ENCODE measurements at places on chromosomes 16 and 17. TPM values are rescaled to one million over a fixed set of nuclear protein-coding genes. Genes with fewer than 3 reads are reported as not detected.

KRT16 gene
- not detected for total RNA-seq

AOC2 gene
- total RNA-seq: 2.3 TPM

SLC35B1 gene
- 57.2 TPM for total RNA-seq

GRCh38 chr17:3799181-3799945 lies 1.6 kb downstream of the ITGAE start:
- H3K27me3 ChIP-seq: no peaks in the 10 kb centered on the region
- DNase-seq: peak; percentile 15
- H3K27ac ChIP-seq: peak overlapping the region; percentile 70
- no peaks in the 10 kb centered on the region for H3K4me1 ChIP-seq
- H3K4me3 ChIP-seq: no peak overlapping the region

SRCIN1 gene
- 7.4 TPM for total RNA-seq

GFAP gene
- not detected for total RNA-seq

GRCh38 chr17:64418506-64419339 lies 28.1 kb upstream of the PECAM1 start:
- H3K36me3 ChIP-seq: no peaks in the 10 kb centered on the region
- DNase-seq: no peak
- H3K27ac ChIP-seq: no peak overlapping the region
- no peaks in the 10 kb centered on the region for H3K27me3 ChIP-seq

Data from Peyer's patch (tissue), 4 donors.